ENCODE measurements at places on chromosomes 13 and 19. TPM values are rescaled to one million over a fixed set of nuclear protein-coding genes. Genes with fewer than 3 reads are reported as not detected.
A peak's percentile ranks its signal among the peaks of the same experiment; 100 is the strongest.

- DNase-seq, result no peak
Measured at GRCh38 chr19:38082256-38083118, 141.5 kb downstream of the DPF1 start.

- DNase-seq, result peak; percentile 11
Measured at GRCh38 chr19:46016426-46017094, 6.3 kb downstream of the PGLYRP1 start.

- no peak for DNase-seq
Measured at GRCh38 chr13:92829930-92830329, 396.7 kb upstream of the GPC6 start.

The RASIP1 gene
- 0.08 TPM for total RNA-seq

The GRIN3B gene
- 0.15 TPM for total RNA-seq
